ENCODE measurements at places on chromosomes 11 and 22.

- no peak for DNase-seq
Measured at GRCh38 chr11:13091804-13092203, 82.7 kb downstream of the RASSF10 start.

GRCh38 chr11:88151709-88152265 is 23.5 kb downstream of the RAB38 start:
- no peak for DNase-seq

DNA sequence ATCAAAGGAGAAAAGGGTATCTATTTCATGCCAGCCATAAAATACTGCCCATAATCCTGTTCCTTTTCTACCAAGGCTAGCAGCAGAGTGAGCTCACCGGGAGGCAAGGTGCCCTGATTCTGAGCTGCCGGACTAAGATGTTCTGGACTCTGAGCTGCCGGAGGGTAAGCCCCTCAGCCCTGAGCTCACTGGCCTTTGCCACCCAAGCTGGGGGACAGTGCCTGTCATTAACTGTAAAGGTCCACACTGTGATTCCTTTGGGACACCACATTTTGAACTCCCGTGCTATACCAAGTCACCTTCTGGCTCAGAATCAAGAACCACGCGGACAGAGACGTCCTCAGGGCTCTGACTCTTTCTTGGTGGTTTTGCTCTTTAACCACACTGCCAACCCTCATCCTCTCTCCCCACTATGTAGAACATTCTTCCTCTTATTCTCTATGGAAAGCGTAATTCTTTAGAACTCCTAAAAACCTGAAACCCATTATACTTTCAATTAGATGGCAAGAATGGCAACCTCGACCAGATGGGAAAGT is 88.4 kb upstream of the BID start:
- DNase-seq = no peak

DNA sequence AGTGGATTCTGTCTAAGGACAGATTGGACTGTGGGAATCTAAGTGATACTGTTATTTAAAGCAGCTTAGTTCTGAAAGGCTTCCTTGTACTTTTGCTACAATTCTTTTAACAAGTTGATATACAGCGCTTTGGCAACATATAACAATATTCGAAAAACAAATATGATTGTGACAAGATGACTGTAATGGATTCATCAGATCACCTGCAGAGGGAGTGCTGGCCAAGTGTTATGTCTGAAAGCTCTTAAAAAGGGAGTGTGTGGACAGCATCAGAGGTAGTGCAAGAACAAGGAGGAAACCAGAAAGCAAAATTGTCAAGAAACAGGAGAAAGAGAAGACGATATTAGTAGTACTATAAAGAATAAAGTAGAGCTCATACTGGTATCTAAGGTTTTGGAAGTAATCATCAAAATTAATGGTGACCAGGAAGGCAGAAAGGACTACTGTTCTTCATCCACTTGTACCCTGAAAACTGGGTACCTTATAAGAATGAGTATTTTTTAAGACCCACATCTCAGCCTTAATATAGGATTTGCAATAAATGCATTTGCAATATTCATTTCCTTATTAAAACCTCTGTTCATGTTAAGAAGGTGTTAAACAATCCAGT is 1112.0 kb upstream of the CCDC90B start:
- DNase-seq = no peak

DNA sequence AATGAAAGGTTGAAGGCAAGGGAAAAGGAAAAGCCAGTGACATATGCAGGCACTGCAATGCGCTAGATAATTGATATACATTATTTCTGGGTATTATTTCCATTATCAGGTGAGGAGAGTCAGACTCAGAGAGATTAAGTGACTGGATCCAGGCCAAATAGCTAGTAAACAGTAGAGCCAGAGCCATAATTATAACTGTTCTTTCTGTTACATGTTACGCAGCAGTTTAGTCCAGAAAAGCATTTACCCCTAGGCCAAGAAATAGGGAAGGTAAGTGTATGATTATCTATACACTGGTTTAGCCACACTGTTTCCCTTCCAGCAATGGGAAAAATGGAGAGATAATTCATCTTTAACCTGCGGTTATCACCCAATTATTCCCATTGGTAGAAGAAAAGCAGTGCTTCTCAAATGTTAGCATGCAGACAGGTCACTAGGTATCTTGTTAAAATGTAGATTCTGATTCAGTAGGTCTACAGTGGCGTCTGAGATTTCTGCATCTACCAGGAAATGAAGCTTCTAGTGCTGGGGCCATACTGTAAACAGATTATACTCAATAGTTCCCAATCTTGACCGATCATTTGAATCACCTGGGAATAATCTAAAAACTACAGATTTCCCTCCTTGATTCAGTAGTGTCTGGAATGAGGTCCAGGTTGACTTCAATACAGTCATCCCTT is 69.4 kb downstream of the RBFOX2 start:
- no peak for DNase-seq

DNA sequence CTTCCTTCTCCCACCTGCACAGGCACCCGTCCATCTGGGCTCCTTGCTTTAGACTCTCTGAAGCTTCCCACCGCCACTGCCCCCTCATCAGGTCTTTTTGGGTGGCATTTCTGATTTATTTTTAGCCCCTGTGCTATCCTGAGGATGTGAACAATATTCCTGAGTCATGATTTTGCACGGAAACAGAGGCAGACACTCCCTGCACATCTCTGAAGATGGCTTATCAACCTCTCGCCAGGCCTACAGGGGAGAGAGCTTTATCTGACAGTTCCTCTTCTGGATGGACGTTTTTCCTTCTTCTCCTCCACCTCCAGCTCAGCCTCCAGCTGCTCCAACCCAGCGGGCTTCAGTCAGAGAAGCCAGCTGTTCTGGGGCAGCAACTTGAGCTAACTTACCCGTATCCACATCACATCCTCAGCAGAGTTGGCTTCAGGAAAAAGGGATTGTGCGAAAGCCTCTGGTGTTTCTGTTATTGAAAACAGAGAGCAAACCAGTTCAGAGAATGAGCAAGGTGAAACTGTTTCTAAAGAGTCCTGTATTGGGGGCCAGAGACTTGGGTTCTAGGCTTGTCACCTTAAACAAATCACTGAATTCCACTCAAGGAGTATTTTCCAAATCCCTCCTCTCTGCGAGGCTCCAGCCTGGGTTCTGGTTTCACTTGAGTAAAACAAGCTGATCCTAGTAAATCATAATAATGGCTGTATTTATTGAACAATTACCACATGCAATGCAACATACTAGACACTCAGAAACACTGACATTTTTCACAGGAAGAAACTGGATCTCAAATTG is 33.1 kb upstream of the ETS1 start:
- no peak for DNase-seq

GRCh38 chr11:117390743-117391142 is 63.1 kb downstream of the CEP164 start:
- no peak for DNase-seq

Data from CD4-positive, alpha-beta T cell treated with Interleukin-15 for 4 hours (primary cell).